NCI-H1105 treated with DMSO at 0.1 percent for 48 hours (cell line): ENCODE measurements at places on chromosomes 1 and 21.

DNA sequence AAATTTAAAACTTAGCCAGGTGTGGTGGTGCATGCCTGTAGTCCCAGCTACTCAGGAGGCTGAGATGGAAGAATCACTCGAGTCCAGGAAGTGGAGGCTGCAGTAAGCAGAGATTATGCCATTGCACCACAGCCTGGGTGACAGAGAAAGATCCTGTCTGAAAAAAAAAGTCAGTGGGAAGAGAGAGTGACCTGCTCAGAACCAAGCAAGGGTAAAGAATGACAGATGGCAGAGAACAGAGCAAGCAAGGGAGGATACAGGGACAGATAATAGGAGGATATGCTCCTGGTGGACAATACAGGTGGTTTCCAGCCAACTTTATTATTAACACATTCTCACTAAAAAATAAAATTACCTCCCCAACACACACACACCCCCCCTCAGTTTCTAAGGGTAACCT is 4.6 kb upstream of the TMEM51 start:
- DNase-seq, result no peak

DNA sequence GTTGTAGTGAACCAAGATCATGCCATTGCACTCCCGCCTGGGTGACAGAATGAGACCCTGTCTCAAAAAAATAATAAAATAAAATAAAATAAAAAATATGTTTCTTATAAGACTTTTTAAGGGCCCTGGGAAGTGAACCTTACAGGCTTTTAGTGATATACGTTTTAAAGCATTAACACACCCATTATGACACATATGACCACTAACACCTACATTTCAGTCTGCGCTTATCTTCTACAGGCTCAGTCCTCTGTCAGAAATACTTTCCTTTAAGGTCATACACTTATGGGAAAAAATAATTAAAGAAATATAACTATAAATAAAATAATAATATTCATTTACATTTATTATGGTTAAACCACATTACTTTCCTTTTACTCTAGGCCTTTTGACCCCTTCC is 21.9 kb downstream of the ADSS2 start:
- DNase-seq, result no peak

DNA sequence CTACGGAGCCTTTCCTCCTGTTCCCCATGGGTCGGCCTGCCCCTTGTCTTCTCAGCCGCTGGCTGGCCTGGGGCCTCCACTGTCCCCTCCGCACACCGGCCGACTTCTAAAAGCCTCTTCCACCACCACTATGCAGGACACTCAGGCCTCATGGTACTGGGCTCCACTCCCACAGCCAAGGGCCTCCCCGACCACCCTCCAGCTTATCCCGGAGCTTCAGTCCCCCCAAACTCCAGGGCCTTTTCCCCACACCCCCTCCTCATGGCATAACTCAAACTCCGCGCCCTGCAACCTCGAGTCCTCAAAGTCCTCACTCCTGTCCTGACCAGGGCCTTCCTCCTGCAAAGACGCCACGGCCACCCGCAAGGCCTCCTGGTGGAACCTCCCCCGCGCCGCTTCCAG is 2.0 kb downstream of the LRRC41 start:
- DNase-seq, result no peak

DNA sequence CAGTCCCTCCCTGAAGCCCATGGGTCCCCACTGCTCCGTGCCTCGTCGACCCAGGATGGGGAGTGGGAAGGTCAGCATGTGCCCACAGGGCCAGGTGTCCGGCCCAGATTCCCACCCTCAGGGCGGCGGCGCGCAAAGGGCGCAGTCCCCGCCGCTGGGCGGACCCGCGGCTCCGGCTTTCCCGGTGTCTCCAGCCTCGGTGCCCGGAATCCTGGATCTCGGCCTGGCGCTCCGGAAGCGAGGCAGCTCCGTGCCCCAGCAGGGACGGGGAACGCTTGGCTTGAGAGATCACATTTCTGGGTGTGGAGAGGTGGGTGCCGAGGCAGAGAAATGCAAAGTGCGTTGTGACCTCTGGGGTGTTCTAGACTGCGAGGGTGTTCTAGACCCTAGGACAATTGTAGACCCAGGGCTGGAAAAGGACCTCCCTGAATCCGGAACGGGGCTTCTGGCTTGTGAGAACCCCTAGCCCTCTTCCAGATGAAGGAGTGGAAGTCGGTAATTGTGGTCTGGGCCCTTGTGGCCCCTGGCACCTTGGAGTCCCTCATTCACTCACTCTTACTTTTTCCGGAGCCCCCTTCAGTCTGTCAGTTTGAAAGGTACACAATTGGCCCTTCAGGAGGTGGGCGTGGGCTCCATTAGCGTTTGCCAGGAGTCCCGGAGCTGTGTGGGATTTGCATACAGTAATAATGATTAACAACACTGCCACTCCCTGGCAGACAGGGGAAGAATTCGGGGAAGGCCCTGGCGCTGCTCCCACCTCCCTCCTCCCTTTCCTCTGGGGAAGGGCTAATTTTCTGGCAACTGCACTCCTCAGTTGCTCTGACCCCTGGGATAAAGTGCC is 1.6 kb upstream of the KCND3 start:
- peak; percentile 92 for DNase-seq

- no peak for DNase-seq
Measured at GRCh38 chr1:100440075-100440809, 87.9 kb downstream of the CDC14A start.

DNA sequence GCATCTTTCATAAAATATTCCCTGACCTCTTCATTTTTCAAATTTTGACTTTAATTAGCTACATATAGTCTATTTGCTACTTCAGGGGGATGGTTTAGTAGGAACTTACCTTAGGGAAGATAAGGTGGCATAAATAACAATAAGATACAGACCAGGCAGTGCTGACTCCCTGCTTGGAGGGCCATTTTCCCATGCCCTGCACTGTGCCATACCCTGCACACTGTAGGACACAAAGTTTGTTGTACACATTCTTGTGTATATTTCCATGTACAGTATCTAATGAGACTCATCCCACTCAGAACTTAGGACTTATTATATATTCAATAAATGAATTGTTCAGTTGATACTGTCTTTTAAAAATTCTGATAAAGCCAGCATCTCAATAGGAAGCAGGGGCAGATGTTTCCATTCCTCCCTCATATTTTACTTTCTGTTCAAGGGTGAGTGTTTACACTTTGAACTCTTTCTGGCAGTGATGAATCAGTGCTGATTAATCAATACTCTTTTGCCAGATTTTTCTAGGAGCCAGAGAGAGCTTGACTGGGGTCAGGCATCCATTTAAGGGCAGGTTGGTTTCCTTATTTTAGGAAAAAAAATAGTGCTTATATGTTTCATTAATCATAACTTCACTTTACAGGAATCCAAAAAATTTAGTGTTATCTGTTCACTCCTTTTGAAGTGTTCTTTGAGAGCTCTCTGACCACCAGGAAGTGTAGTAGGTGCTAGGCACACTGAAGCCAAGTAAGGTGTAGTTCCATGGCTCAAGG is 30.6 kb downstream of the MPZL1 start:
- no peak for DNase-seq

DNA sequence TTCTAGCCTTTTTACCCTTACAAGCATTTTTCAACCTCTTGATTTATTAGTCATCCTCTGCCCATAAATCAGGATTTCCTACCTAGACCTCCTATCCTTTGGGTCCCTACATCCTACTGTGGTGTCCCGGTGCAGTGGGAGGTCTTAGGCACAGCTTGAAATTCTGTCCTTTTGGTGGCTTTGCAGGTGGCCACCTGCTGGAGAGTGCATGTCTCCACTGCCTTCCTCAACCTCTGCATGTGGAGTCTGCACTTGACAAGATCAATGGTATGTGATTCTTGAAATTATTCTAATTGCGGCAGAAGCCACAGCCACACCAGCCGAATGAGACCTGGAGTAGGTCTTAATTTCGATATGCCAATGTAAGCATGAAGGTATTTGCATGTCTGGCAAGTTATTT is 11.4 kb upstream of the KCNA3 start:
- no peak for DNase-seq

GRCh38 chr1:33641104-33641830 is 168.8 kb downstream of the ZSCAN20 start:
- no peak for DNase-seq

GRCh38 chr1:1072849-1073742 is 1.0 kb downstream of the RNF223 start:
- DNase-seq, result no peak

GRCh38 chr1:2143814-2144500 is 50.6 kb downstream of the FAAP20 start:
- DNase-seq, result no peak

GRCh38 chr1:21903638-21904453 is 33.3 kb downstream of the HSPG2 start:
- DNase-seq, result no peak

GRCh38 chr1:11447903-11448302 is 31.1 kb upstream of the DISP3 start:
- no peak for DNase-seq

GRCh38 chr21:28644762-28645161 is 347.9 kb downstream of the LTN1 start:
- no peak for DNase-seq

DNA sequence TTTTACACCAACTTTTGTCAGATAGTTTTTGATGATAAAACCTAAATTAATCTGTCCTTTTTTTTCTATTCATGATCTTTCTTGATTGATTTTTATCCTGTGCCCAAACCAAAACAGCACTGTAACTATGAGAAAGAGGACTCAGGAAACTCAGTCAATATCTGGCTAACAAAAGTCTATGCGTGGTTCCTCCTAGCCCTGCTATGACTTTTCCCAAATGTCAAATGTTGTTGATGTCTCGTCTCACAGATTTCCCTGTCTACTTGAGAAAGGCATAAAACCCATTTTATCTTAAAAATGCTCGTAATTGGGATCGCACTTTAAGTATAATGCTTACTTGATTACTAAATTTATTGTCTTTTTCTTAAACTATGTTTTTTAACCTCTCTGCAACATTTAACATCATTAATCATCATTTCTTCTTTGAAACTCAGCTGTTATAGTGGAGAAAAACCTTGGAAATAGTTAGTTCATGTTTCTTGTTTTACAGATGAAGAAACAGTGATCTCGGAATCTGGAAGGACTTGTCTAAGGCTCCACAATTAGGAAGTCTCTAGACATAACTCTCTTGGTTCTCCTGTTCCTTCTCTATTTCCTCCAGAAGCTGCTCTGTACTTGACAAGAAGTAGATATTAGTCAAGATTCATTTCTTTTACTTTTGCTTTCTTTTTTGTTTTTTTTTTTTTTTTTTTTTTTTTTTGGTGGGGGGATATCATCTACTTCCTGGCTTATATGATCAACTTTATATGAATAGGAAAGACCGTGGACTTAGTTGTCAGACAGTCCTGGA is 26.2 kb upstream of the PTPRC start:
- no peak for DNase-seq

DNA sequence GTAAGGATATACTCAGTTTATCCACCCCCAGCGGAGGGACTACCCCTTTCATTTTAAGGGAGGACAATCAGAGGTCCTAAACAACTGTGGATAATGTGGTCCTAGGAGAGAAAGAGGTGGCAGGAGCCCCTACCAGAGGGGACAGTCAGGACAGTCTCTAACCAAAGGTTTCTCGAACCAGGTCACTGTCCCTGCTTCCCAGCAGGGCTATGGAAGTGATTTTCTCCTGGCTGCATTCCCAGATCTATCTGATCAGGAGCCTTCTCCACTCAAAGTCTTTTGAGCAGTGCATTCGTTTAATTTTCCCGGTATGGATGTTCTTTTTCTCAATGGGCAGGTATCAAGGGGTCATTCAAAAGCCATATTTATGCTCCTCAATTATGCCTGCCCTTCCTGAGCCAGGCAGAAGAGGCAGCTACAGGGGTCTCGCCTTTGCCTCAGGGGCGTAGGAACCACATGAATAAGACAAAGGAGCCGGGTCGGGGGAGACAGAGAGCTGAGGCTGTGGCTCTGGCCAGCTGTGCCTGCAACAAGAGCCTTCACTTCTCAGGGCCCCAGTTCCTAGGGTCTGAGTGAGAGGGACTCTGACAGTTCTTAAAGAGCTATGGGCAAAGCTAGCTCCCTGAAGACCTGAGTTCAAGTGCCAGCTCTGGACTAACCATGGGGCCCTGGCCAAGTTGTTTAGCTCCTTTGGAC is 62.5 kb upstream of the DMRTB1 start:
- DNase-seq, result no peak

DNA sequence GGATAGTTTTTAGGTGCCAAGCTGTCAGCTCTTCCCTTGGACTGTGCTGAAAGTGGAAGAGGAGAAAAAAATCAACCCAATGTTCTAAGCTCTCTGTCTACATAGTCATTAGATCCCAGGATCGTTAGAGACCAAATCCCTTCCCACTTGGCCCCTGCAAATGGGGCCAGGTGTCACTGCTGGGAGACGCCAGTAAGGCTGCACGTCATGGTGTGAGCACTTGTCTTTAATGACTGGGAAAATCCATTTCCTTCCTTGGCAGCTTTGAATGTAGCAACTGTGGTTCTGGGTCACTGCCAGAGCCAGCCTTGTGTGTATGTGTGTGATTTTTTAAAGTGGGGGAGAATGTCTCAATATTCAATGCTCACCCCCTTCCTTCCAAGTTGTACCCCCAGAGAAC is 59.9 kb downstream of the MAN1C1 start:
- peak; percentile 94 for DNase-seq

DNA sequence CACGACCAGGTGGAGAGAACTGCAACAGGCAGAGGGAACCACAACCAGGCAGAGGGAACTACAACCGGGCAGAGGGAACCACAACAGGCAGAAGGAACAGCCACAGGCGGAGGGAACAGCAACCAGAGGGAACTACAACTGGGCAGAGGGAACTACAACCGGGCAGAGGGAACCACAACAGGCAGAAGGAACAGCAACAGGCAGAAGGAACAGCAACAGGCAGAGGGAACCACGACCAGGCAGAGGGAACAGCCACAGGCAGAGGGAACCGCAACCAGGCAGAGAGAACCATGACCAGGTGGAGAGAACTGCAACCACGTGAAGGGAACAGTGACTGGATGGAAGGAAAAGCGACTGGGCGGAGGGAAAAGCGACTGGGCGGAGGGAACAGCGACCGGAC is 47.6 kb upstream of the GPR153 start:
- DNase-seq, result no peak

GRCh38 chr1:62288224-62288623 is 31.0 kb downstream of the KANK4 start:
- DNase-seq, result no peak

DNA sequence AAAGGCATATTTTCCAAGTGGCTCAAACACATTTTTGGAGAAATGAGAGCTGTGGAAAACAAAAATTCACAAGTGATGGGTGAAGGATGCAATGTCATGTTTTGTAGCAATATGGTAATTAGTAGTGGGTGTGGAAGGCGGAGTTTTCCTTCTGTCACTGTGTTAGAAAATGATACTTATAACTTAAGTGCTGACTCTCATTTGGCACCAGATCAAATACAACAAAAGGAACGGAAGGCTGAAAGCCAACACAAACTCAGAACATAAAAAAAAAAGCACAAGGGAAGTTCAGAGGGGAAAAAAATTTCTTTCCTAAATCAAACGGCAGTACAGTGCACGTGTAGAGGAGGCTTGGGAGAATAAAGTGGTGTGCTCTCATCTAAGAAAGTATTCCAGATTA is at the start of gene TNFSF18:
Gene TNFSF18, minus strand, starts transcription at position 77 of the 400 bp plus-strand sequence. Its CDS starts 45 bp downstream, at position 32.
- DNase-seq, result no peak

DNA sequence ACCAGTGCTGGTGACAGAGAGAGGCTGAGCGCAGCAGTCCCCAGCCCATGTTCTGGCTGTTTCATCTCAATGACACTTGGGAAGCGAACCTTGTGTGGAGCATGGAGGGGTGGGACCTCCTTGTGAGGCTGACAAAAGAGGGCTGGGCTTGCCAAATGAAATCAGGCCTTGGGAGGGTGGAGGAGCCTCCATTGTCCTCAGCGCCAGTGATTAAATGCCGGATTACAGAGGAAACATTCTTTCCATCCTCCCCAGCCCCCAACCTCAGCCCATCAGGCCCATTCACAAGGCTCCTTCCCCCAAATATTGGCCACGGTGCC is 63.3 kb upstream of the PAXBP1 start:
- DNase-seq, result no peak

GRCh38 chr1:32197837-32198236 is 2.6 kb upstream of the CCDC28B start:
- DNase-seq, result no peak
